Activated CD8-positive, alpha-beta memory T cell treated with anti-CD3 and anti-CD28 coated beads, Interleukin-2, amount 50 U/mL, for 4 hours (primary cell): ENCODE measurements at places on chromosomes 3 and 15.

- DNase-seq, result no peak
These were observed 34.0 kb downstream of the TOPBP1 start for GRCh38 chr3:133627789-133628188.

GRCh38 chr15:85099195-85099803 is 117.6 kb downstream of the PDE8A start:
- no peak for DNase-seq

DNA sequence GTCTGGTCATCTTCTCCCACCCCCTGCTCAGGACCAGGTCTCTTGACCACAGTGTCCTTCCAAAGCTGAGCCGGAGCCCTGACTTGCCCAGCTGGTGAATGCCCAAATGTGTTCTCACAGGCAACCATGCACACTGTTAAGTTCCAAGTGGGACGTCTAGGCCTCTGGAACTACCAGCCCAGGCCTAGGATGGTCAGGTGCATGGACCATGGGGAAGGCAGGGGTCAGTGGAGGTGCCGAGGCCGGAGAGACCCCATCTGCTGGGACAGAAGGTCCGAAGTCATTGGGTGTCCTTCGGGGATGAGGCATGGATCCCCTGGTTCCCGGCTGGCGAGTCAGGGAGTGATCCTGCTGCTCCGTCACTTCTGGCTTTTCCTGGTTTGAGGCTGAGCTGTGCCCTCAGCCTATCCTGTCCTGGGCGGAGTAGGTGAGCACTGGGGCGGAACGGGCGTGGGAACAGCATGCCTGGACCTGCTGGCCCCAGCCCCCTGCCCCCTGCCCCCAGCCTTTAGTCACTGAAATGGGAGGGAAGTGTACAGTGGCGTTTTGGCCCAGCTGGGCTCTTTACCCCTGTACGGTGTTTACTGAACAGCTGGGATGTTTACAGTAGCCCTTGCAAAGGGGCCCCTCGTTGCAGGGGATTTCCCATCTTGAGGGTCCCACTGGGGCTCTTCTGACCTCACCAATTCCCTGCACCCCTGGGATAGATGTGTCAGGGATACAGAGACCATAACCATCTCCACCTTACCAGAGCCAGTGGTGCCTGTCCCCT is 12.1 kb downstream of the SEMA3F start:
- DNase-seq, result no peak

GRCh38 chr3:76643623-76644304 is 396.1 kb upstream of the ROBO2 start:
- no peak for DNase-seq

DNA sequence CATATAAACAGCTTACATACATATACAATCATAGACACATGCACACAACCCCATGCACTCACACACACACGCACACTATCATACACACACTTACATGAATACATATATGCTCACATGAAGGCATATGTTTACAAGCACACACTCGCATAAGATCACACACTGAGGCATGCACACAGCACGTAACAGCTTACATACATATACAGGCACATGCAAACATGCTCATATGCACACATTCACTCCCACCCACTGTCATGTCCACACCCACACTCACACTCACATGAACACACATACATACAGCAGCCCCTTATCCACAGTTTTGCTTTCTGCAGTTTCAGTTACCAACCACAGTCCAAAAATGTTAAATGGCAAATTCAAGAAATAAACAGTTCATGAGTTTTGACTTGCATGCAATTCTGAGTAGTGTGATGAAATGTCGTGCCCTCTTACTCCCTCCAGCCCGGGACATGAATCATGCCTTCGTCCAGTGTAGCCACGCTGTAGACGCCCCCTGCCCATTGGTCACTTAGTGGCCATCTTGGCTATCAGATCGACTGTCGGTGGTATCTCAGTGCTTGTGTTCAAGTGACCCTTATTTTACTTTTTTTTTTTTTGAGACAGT is 27.8 kb downstream of the MEGF11 start:
- no peak for DNase-seq

DNA sequence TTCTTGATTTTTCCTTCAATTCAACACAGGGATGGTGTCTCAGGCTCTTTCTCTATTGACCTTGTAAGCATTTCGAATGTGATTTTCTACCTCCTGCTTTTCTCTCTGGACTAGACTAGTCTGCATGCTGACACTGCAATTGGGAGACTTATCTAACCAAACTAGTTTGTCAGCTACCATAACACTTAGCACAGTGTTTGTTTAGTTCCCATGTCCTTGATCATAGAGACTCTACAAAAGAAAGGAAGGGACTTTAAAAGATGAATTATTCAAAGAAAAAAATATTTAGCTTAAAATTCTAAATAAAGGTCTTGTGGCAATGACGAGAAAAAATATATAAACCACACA is 407.0 kb downstream of the ERC2 start:
- DNase-seq, result no peak

DNA sequence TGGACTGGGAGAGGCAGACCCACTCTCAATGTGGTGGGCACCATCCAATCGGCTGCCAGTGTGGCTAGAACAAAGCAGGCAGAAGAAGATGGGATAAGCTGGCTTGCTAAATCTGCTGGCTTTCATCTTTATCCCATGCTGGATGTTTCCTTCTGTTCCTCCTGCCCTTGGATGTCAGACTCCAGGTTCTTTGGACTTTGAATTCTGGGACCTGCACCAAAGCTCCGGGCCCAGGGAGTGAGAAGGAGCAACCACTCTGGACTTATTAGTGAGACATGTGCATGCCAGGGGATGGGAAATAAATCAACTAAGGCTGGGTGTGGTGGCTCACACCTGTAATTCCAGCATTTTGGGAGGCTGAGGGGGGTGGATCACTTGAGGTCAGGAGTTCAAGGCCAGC is 20.0 kb upstream of the OSBPL11 start:
- DNase-seq, result no peak

DNA sequence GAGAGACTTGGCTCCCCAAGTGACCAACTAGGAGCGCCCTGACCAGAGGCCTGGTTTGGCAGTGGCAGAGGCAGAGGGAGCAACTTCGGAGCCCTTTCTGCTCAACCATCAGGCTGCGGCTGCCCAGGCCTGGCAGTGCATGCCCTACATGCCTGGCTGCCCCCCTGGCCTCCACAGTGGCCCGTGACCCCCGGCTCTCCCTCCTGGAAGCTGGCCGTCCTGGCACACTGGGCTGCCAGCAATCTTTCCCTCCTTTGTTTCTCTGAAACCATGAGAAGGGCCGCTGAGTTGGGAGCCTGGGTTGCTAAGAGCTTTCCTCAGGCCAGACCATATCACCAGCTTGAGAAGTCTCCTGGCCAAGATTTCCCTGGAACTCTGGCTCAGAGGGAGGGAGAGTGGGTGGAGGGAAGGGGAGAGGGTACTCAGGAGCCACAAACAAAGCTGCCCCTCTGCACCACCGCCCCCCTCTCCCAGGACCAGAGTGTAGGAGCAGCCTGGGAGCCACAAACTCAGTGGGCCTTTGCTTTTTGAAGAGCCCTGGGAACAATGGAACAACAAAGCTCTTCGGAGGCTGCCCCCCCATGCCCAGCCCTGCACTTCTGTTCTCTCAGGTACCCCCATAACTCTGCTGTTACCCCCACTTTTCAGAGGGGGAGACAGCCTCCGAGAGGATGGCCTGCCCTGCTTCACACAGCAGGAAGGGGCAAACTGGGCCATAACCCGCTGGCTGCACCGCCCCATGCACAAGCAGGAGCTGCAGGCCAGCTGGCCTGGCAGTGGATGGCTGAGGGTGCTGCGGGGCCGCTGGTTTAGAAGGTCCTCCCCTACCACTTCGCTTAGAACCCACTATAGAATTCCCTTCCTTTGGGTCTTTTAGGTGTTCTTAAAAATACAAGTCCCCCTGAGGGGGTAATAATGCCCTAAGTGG is 11.3 kb downstream of the CORO2B start:
- DNase-seq, result no peak
